ENCODE measurements at places on chromosomes 7 and 10. TPM values are rescaled to one million over a fixed set of nuclear protein-coding genes. Genes with fewer than 3 reads are reported as not detected.

DNA sequence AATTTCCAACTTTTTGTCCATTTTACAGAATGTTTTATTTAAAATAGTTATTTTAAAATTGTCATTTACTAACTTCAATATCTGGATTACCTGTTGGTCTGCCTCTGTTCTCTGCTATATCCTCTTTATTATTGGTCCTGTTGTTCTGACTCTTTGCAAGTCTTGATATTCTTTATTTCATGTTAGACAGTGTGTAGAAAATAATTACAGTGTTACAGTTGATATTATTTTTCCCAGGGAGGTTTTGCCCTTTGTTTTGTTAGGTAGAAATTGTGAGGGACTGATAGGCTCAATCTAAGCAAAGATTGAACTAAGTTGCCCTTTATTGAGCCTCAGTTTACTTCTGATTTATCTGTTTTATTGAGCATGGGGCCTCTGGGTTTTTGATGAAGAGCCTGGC is 49.4 kb upstream of the CADPS2 start:
- DNase-seq: no peak

GRCh38 chr7:115230882-115231571 is 309.1 kb downstream of the MDFIC start:
- no peak for DNase-seq

- no peak for DNase-seq
These were observed 16.0 kb upstream of the ZSCAN21 start for GRCh38 chr7:100033526-100033925.

- DNase-seq: no peak
These were observed 132.9 kb upstream of the PLXDC2 start for GRCh38 chr10:19683356-19683755.

DNA sequence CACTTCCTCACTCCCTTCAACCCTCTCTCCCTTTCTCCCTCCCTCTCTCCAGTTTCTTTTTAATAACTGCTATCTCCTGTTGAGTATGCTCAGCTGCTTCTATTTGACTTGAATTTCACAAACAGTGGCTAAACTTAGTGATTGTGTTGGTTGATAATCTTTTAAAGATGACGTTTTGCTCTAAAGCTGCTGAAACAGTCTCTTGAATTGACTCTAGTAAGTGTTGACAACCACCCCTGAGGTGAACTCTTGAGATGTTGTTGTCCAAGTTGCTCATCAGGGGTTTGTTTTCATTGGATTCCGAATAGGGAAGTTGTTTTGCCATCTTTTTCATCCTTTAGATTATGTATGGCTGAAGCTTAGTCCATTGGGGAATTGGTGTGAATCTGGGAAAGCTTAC is 176.2 kb downstream of the TWIST1 start:
- DNase-seq: no peak

GRCh38 chr7:28697913-28698563 is 260.1 kb downstream of the TRIL start:
- DNase-seq: no peak

GRCh38 chr10:86357041-86357440 is 9.6 kb downstream of the GRID1 start:
- no peak for DNase-seq

DNA sequence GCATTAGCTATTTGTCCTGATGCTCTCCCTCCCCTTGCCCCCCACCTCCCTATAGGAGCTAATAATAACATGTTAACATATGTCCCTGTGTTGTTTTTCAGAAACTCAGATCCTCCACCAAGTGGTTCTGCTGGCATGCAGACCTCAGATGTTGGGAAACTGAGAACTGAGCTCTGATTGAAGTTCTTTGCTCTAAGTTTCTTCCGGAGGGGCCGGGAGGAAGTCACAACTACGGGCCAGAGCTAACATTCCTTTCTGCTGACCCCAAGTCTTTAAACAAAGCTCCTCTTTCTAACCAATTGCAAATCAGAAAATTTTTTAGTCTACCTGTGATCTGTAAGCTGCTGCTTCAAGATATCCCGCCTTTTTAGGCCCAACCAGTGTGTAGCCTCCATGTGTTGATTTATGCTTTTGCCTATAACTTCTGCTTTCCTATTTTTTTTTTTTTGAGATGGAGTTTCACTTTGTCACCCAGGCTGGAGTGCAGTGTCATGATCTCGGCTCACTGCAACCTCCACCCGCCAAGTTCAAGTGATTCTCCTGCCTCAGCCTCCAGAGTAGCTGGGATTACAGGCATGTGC is 66.6 kb downstream of the LYZL1 start:
- DNase-seq: no peak

GRCh38 chr7:7709291-7709690 is 9.1 kb downstream of the RPA3 start:
- no peak for DNase-seq

DNA sequence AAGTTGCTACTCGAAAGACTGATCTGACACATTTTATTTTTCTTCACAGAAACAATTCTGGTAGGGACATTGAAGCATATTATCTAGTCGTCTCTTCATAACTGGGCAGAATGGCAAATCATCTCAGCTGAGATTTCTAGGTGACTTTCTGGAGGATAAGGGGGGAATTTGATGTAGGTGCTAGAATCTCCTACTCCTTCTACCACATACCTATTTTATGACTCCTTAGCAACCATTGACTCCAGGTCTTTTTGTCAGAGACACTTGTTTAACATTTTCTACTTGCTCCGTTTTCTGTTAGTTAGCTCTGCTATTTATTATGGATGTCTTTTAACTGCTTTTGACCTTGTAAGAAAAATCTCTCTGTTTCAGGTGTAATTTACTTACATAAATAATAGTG is 380.9 kb upstream of the SEMA3C start:
- DNase-seq: no peak

GRCh38 chr10:48614481-48615390 is 9.9 kb upstream of the ARHGAP22 start:
- DNase-seq: no peak

DNA sequence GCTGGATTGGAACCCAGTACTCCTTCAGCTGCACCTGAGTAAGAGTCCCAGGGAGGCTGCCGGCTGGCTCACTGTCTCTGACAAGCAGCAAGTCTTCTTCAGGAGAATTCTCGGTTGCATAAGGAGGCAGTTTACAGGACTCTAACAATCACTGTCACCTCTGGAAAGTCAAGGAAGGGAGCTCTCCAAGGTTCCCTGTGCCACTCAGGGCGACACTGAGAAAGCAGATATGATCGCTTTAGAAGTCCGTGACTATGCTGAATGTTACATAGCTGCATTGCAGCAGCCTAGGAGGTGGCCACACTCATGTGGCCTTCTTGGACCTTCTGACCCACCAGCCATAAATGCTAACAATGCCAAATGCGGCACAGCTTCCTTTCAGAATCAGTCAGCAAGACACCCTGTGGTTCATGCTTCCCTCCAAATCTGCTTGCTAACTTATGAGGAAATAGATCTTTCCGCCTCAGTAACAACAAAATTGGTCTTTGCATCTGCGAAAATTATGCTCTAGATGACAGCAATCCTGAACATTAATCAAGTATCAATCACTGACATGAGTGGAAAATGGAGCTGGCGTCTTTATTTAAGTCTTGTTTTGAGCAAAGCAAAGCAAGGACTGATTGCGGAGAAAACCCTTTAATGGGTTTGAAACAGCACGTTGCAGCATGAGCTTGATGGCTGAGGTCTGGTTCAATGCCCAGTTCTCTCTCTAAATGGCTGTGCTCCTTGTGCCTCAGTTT is 132.9 kb downstream of the ATXN7L1 start:
- no peak for DNase-seq

- no peak for DNase-seq
These were observed 493.5 kb downstream of the DNAJB6 start for GRCh38 chr7:157830331-157830730.

DNA sequence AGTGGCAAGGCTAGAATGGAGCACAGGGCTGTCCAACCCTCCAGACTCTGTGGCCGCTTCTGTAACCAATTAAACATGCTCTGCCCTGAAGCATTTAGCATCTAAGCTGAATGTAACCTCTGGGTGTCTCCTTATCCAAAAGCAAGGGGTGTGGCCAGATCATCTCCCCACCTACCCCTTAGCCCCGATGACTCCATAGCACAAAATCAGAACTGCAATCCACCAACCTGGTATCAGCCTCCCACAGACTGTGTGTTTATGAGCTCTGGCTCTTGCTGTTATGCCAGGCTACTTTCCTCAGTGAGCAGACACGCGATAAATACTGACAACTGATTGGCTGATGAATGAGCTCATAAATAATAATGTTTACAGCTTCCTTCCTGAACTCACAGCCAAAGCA is 3.2 kb downstream of the FRMD4A start:
- DNase-seq: no peak

GRCh38 chr7:45923818-45924217 is 2.7 kb upstream of the IGFBP3 start:
- no peak for DNase-seq

DNA sequence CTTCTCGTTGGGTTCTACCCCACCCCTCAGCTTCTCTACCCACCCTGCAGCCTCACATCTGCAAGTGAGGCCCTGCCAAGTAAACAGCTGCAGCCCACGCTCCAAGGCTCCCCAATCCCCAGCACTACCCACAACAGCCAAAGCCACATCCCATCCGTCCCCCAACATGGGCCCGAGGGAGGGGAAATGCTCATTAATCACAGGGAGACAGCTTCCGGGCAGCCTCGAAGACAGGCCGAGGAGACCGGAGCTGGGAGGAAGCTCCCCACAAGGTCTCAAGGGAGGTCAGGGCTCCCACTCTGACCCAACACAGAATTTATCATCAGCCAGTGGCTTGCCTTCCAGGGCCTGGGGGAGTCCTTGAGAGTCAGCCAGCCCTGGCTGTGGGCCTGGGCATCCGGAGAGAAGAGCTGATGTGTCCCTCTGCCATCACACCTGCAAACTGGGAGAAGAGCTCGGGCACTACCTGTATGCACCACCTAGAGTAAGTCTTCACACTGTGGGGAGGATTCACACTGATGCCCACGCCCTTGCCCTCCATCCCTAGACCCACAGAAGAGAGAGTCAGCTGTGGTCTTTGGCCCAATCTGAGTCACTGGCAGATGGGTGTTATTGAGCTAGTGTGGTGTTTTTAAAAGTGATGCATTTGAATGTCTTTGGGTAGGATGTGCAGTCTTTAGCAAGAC is 115.5 kb upstream of the ZMIZ1 start:
- DNase-seq: no peak

GRCh38 chr7:134546955-134547354 is 2.0 kb upstream of the AKR1B15 start:
- no peak for DNase-seq

GRCh38 chr10:123998197-123999141 is 94.9 kb downstream of the CHST15 start:
- peak; percentile 28 for DNase-seq

DNA sequence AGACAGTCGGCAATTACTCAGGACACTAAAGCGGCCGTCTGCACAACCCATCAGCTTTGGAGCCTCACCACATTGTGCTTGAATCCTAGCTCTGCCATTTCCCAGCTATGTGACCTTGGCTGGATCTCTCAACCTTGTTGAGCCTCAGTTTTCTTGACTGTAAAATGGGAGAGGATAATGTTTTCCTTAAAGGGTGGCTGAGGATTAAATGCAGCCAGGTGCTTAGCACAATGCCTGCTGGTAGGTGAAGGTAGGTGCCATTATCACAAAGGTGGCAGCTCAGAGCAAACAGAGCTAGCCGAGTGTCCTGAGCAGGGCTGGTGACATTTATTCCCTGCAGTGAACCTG is 508.5 kb upstream of the ZMIZ1 start:
- DNase-seq: no peak

DNA sequence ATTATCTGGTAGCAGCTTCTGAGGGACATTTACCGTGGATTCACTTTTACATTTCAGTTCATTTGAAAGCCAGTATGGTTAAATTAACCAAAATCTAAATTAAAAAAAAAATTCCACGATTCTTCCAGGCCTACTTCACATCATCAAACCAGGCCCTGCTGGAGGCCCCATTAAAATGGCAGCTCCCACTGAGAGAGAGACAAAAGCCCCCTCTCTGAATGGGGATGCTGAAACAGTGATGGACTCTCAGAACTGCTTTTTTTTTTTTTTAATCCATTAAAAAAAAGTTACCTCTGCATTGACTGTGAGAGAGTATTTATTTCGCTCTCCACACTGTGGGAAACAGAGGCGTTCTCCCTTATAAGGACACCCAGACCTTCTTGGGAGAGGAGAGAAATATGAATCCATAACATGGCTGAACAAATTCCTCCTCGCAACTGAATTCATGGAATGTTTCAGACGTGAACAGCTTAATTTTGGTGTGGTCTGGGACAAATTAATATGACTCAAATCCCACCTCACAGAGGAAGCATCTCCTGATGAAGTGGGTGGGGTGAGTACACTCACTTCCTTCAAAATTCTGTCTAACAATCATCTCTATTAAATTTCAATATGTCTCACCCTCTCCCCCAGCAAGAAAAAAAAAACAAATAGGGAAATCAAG is 73.5 kb downstream of the SAMD9 start:
- DNase-seq: no peak

GRCh38 chr7:79820387-79820786 is 314.2 kb upstream of the GNAI1 start:
- DNase-seq: peak; percentile 35

GRCh38 chr10:34886906-34887642 is 72.0 kb upstream of the PARD3 start:
- no peak for DNase-seq

DNA sequence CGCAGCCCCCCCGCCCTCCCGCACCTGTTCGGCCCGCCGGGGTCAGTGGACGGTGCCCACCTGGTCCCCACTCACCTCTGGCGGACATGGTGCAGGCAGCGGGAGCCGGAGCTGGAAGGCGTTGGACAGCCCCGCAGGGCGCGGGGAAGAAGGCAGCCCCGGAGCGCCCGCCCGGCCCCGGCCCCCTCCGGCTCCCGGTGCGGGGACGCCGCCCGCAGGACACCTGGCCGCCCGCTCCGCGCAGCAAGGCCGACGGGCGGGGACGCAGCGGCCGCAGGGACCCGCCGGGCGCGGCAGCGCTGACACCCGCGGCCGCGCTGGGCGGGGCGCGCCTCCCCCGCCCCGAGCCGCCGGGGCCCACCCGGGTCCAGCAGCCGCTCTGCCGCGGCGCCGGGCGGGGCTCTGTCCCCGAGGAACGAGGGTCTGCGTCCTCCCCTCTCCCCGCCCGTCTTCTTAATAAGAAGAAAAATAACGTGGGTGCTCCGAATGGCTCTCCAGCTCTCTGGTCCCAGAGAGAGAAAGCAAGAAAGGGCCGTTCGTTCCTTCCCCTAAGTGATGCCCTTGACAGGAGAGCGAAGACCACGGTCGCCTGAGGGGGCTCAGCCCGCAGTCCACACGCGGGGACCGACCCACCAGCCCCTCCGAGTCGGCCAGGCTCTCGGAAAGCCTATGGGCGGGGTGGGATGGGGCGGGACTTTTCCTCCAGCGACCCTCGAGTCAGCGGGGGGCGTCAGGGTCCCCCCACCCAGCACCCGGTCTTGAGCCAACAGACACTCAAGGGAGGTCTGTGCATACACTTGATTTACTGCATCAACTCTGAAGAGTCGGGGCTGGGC is 53.4 kb upstream of the FHIP2A start:
- no peak for DNase-seq

ZMIZ1 gene
- 11.2 TPM for total RNA-seq

KNDC1 gene
- total RNA-seq: 0.61 TPM

AKR1B1 gene
- total RNA-seq: 10.8 TPM

GPNMB gene
- total RNA-seq: 10.5 TPM

NCF1 gene
- total RNA-seq: 2.3 TPM

SKIDA1 gene
- total RNA-seq: 2.6 TPM

CALY gene
- not detected for total RNA-seq

EIF3B gene
- 63.3 TPM for total RNA-seq

All from liver (tissue), 10 donors.